ENCODE measurements at places on chromosomes 16 and 17.

DNA sequence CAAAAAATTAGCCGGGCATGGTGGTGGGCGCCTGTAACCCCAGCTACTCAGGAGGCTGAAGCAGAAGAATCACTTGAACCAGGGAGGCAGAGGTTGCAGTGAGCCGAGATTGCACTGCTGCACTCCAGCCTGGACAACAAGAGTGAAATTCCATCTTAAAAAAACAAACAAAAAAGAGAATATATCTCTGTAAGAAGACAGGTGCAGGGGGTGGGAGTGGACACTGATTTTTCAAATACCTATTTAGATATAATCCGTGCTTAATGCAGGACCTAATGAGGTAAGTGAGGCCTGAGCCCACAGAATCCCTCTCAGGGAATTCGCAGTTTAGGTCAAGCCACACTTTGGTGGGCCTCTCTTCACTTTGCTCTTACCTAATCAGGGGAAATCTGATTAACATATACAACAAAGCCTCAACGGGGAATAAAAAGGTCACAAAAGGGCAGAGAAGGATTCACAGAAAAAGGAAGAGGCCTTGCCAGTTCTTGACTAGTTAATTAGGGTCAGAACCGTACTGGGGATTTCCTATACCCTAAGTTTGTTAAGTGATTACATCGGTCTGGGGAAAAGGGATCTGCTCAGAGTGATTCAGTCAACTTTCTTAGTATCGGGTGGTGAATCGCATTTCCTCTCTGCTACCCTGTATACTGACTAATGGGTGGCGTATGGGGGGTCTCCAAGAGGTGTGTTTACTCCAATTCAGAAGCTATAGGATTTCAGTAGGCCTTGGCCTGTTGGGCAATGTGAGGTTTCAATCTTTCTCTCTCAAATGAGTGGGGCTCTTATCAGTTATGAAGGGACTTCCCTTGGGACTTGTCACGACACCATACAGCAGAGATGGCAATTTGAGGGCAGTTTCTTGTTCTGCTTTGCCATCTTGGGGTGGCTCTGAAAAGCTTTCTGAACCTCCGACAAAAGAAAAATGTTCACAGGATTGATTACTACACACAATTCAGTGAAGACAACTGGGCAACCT lies 1.9 kb upstream of the NFAT5 start:
- DNase-seq: no peak

DNA sequence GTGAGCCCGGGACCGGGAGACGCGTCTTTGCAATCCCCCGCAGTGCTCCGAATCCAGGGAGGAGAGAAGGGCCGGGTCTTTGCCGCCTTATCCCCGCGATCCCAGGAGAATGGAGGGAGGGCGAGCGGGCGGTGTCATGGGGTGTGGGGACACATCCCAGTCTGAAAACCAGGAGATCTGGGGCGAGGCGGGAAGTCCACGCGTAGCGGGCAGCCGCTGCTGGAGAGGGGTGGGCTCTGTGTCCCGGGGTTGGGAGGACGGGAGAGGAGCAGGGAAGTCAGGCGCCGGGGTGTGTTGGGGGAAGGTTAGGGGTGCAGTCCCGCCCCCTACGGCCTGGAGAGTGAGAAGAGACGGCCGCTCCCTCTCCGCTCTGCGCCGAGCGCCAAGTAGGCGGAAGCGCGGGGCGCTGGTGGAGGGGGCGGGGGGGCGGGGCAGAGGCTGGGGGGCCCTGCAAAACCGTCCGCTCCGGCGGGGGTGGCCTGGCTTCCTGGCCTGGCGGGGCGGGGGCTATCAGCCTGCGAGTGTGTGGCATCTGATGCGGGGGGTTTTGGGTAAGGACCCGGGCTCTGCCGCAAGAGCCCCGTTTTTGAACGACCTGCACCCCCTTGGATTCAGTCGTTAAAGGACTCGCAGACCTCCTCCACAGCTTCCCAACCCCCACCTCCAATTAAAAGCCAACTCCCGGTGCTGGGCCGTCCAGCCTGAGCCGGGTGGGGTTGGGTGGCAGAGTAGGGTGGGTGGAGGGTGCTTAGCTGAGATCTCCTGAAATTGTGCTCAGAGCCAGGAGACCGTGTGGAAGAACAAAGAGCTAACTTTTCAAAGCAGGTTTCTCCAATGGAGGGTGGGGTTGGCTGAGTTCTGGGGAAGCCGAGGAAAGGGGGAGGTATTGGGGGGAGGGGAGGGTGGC lies 654 bp downstream of the LASP1 start:
- DNase-seq: no peak

- DNase-seq: no peak
Measured at GRCh38 chr16:74522160-74522559, 84.8 kb downstream of the GLG1 start.

DNA sequence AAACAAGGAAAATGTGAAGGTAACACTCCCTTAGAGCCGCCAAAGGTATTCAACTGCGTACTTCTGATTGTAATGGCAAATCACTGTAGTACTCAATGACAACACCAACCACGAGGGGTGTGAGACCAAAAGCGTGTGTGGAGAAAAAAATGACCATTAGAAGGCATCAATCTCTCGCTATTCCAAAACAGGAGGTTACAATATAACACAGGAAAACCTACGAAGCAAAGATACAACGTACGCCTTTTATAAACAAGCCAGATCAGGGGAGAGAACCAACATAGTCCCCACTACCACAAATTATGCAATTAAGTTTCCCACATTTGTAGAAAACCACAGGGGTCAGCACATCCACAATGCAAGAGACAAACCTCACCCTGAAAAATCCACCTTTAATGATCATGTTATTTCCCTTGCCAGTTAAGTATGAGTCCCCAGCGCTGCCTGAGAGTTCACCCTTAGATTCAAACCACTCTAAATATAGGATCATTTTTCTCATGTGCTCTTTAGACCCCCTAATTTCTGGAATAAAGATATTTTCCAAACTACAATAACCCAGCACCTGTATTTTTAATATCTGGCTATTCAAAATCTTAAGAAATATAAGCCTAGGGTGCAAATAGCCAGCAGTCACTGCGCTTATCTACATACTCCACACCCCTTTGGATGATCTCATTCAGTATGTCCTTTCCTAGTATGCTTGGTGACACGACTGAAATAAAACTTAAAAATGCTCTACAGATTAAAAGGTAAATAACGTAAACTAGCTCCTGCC lies 12.4 kb downstream of the TEX14 start:
- DNase-seq: no peak

GRCh38 chr16:86740906-86741799 lies 162.8 kb downstream of the FOXL1 start:
- DNase-seq: peak; percentile 84

- DNase-seq: no peak
Measured at GRCh38 chr16:1137604-1138003, 15.3 kb upstream of the CACNA1H start.

- no peak for DNase-seq
Measured at GRCh38 chr17:6753546-6753945, 2.3 kb upstream of the XAF1 start.

- DNase-seq: no peak
Measured at GRCh38 chr17:36069136-36069535, 5.1 kb downstream of the CCL18 start.

DNA sequence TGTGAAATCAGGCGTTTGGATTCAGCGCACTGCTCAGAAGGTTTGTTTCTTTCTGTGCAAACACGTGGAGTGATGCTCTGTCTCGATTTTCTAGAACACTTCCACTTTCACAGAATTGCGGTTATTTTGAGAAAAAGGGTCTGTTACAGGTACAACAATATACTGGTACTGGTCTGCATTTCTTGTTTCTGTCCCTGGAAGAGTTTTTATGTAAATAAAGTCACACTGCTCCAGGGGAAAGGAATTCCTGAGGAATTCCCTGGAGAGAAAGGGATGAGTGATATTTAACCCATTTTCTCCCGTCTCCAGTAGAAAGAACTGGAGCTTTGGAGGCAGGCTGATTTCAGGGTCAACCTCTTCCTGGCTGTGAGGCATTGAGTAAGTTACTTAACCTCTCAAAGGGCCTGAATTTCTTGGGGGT lies 16.2 kb upstream of the RMI2 start:
- no peak for DNase-seq

DNA sequence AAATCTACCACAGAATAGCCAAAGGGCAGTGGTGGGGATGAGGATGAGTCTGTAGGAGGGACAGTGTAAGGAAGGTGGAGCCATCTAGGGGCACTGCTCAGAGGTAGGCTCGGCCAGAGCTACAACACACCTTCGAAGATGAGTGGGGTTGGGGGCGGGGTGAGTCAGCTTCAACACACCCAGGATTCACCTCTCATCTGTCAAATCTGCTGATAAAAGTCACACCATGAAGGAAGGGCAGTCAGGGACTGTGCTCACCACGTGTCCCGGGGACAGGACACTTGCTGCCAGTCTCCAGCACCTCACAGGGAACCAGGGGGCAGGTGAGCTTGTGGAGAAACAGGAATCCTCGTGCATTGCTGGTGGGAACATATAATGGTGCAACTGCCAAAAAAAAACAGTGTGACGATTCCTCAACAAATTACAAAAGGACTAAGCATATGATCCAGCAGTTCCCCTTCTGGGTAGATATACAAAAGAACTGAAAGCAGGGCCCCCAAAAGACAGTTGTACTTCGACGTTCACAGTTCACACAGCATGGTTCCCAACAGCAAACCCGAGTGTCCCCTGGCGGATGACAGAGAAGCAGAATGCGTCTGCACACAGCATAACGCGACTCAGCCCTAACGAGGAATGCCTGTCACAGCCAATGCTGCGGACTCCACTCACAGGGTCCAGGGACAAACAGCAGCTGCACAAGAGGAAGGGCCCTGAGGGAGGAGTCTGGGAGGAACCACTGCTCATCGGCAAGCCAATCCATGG lies 133.1 kb downstream of the ANKRD11 start:
- no peak for DNase-seq

DNA sequence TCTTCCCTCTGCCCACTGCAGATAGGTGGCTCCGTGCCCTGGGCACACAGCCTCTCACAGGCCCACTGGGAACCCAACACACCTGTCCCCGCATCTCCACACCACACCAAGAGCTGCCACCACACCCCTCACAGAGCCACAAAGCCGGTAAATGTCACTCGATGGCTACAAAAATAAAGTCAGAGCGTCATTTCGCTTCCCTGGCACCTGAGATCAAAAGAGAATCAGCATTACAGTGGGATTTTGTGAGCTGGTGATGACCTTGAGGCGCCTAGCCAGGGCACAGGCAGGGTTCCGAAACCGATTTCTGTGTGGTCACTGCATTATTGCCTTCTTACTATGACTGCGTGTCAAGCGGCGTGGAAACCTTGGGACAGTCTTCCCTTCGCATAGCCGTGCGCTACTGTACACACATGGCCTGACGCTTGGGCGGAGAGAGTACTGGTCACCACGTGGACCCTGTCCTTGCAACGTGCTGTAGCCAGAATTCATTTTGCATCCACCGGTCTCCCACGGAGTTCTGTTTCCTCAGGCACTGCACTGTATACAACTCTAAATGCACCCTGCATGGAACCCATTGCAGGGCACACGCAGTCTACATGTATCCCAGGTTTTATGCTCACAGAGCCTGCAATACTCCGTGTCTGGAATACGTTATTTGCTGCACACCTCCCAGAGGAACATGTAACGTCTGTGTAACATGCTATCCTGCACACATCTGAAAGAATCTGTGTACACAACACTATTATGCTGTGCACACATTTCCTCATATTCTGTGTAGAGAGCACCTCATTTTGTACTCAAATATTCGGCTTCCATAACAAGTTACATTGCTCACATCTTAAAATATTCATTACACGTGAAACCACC lies 5.8 kb upstream of the FOXF1 start:
- no peak for DNase-seq

DNA sequence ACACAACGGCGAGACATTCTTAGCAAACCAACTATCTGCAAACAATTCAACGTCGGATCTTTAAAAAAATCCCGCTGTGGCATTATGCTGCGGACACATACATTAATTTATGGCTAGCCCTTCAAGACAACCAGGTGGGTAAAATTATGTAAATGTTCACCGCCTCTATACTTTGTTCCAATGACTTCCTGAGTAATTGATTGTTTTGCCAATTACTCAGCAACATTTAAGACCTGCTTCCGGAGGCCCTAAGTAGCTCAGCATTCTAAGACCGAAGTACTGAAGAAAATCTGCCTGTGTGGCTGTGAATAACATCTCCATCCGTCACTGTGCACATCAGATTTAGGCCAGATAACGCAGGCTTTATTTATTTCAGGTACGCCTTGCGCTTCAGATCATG lies 23.3 kb downstream of the QPRT start:
- DNase-seq: no peak

DNA sequence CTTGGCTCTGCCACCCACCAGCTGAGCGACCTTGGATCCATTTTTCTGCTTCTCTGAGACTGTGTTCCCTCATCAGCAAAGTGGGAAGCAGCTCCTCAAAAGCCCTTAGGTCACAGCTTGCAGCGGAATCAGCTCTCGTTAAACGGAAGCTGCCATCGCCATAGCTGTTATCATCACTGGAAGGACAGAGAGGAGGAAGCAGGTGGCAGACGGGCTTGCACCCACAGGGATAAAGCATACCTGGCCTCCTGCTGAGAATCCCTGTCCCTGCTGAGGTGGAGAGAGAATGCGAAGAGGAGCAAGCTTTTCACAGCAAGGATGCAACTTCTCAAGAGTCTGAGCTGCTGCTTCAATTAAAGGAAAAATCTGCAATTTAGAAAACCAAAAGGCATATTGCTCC lies 106.6 kb downstream of the CLEC16A start:
- no peak for DNase-seq

GRCh38 chr17:40107522-40108174 lies 7.3 kb upstream of the NR1D1 start:
- DNase-seq: no peak

GRCh38 chr17:71102777-71103176 lies 933.4 kb downstream of the KCNJ2 start:
- DNase-seq: no peak
